ENCODE measurements at places on chromosomes 2 and 18. TPM values are rescaled to one million over a fixed set of nuclear protein-coding genes. Genes with fewer than 3 reads are reported as not detected.
A peak's percentile ranks its signal among the peaks of the same experiment; 100 is the strongest.

DNA sequence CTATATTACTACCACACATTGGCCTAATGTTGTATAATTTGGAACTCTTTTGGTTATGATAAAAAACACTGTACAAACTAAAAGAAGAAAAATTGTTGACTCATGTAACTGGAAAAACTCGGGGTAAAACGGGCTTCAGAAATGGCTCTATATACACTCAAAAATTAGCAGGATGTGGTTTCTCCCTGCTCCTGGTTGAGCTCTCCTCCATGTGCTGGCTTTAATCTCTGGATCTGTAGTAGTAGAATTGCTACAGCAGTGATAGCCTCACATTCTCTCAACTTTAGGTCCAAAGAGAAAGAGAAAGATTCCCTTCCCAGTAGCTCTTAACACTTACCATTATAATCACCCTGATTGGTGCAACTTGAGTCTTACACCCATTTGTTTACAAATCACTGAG lies 274.9 kb upstream of the GALNT5 start:
- DNase-seq, result no peak

GRCh38 chr18:63997606-63998005 lies 27.7 kb downstream of the SERPINB8 start:
- peak; percentile 46 for DNase-seq

DNA sequence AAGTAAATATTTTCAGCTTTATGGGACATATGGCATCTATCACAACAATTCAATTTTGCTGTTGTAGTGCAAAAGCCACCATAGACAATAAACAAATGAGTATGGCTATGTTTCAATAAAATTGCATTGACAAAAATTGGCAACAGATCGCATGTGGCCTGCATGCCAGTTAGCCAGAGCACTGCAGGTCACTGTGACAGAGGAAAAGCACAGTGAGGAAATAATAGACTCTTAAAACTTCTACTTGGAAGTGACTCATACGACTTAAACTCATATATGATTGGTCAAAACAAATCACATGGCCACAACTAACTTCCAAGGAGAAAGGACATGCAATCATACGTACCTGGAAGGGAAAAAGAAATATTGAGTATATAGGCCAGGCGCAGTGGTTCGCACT lies 44.4 kb downstream of the EXOC6B start:
- DNase-seq, result no peak

DNA sequence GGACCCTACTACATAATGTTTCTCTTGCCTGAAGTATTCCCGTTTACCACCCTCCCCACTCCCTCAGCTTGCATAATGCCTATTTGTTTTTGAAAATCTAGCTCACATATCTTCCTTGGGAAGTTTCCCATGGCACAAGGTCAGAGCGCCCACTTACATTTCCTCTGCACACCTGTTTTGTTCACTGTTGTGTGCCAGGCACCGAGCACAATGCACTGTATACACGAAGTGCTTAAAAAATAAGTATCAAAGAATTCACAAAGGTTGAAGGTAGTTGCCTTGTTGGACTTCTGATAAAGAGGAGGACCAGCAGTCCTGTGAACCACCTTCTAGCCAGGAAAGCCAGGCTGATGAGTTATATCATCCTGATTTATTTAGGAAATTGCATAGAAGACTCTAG lies 16.8 kb upstream of the RHOB start:
- no peak for DNase-seq

Gene FABP1
- total RNA-seq, result not detected

Gene COL6A3
- total RNA-seq, result 0.64 TPM
